ENCODE measurements at places on chromosomes 6 and 20. TPM values are rescaled to one million over a fixed set of nuclear protein-coding genes. Genes with fewer than 3 reads are reported as not detected.

BTNL2 gene
- not detected for total RNA-seq

MCHR2 gene
- not detected for total RNA-seq

MCCD1 gene
- total RNA-seq = not detected

ANKRD66 gene
- total RNA-seq = not detected

THBD gene
- 1.2 TPM for total RNA-seq

PGBD1 gene
- total RNA-seq = 2.7 TPM

MUC22 gene
- not detected for total RNA-seq

GSTA2 gene
- total RNA-seq = not detected

RIPPLY2 gene
- 0.28 TPM for total RNA-seq

PROCR gene
- total RNA-seq = 50.8 TPM

FAM209B gene
- not detected for total RNA-seq

DNAH8 gene
- total RNA-seq = 0.09 TPM

UCKL1 gene
- 15.9 TPM for total RNA-seq

GSS gene
- total RNA-seq = 63.9 TPM

ISM1 gene
- under 0.01 TPM for total RNA-seq

TOX2 gene
- total RNA-seq = 1.1 TPM

TMEM200A gene
- 35.3 TPM for total RNA-seq

BLOC1S5 gene
- total RNA-seq = 14.6 TPM

SLC22A23 gene
- 9.2 TPM for total RNA-seq

MMP24 gene
- total RNA-seq = 0.14 TPM

ZNF133 gene
- 23.8 TPM for total RNA-seq

TMC2 gene
- total RNA-seq = 0.18 TPM

ADAT2 gene
- 3.0 TPM for total RNA-seq

NFATC2 gene
- under 0.01 TPM for total RNA-seq

SYNDIG1 gene
- 1.1 TPM for total RNA-seq

RSPH4A gene
- total RNA-seq = 0.09 TPM

PAX1 gene
- not detected for total RNA-seq

C6orf15 gene
- not detected for total RNA-seq

RAB44 gene
- total RNA-seq = under 0.01 TPM

GMDS gene
- total RNA-seq = 5.2 TPM

BMP2 gene
- 8.8 TPM for total RNA-seq

TNFRSF6B gene
- total RNA-seq = 0.65 TPM

DHX35 gene
- 10.0 TPM for total RNA-seq

MATN4 gene
- not detected for total RNA-seq

GRM1 gene
- under 0.01 TPM for total RNA-seq

GNRH2 gene
- 0.09 TPM for total RNA-seq

INSM1 gene
- not detected for total RNA-seq

MICAL1 gene
- 33.6 TPM for total RNA-seq

PAK5 gene
- total RNA-seq = not detected

C20orf204 gene
- 0.92 TPM for total RNA-seq

CRISP2 gene
- total RNA-seq = not detected

IPCEF1 gene
- total RNA-seq = 0.43 TPM

SYCP2 gene
- 0.57 TPM for total RNA-seq

DNMT3B gene
- 0.85 TPM for total RNA-seq

ANKRD6 gene
- 1.1 TPM for total RNA-seq

PRRT1 gene
- 0.18 TPM for total RNA-seq

All from smooth muscle cell of bladder (primary cell).